ENCODE measurements at places on chromosomes 3 and 15.

GRCh38 chr3:52091586-52092270 is 35.4 kb upstream of the DUSP7 start:
- no peak for DNase-seq

GRCh38 chr3:111903067-111903511 is 44.0 kb downstream of the PHLDB2 start:
- no peak for DNase-seq

DNA sequence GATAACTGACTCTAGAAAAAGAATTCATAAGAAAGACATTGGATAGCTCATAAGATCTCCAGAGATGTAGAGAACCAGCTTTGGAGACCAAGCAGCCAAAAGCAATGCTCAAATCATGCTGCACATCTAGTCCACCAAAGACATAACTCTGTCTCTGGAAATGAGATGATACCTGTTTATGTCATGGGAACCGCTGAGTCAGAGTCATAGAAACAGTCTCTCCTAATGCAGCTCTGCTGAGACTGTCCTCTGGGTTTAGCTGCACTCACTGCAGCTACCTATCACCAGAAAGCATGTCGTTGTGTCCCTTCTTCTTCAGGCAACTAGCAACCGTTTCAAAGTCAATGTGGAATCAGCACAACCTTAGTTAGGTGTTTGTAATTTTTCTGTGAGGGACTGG is 218.5 kb upstream of the ROBO1 start:
- DNase-seq = no peak

DNA sequence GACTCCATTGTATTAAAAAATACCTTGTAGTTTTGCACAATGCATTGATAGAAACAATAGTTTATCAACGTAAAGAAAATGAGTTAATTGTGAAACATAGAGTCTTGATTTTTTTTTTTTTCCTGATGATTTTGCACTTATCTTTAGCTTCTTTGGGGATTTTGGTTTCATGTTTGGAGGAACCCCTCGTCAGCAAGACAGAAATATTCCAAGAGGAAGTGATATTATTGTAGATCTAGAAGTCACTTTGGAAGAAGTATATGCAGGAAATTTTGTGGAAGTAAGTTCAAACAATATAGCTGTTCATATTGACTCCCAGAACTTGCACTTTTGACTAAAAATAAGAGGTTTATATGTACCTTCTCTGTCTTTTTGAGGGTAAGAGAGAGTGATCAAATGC is 7.0 kb downstream of the DNAJB11 start:
- DNase-seq = no peak

Measured in glutamatergic neuron (in vitro differentiated cells).